ENCODE measurements at places on chromosomes 1 and 21.

DNA sequence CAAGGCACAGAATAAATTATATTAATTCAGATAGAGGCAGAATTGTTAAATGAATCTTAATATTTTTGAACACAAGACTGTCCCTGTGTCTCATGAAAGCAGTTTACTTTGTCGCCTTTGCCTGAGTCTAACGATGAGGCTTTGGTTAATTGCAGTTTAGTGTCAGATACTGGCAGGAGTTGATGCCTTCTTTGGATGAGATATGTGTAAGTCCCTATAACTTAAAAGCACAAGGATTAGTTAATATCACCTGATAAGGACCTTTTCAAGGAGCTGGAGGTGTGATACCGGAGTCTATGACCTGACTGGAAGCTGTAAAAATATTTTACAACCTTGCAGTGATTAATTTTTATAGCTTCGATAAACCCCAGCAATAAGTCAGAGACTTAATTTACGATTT is 2.0 kb upstream of the SIKE1 start:
- DNase-seq = no peak

- DNase-seq = no peak
These were observed 48.0 kb upstream of the SLC19A1 start for GRCh38 chr21:45590246-45590725.

DNA sequence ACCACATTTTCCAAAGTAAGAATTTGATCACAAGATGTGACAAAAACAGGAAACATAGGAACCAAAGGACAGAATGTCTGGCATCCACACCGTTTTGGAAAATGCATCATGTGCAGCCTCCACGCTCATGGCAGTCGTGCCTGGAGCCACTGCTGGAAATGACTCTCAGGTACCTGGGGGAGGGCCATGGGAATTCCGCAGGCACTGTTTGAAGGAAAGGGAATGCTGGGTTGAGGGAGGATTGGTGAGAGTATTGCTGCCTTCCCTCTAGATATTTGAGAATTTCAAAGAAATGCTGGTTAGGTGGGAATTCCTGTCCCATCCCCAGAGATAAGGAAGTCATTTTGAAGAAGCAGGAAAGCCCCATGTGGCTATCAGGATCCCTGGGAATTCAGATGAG is 10.8 kb downstream of the SLAMF1 start:
- DNase-seq = no peak

DNA sequence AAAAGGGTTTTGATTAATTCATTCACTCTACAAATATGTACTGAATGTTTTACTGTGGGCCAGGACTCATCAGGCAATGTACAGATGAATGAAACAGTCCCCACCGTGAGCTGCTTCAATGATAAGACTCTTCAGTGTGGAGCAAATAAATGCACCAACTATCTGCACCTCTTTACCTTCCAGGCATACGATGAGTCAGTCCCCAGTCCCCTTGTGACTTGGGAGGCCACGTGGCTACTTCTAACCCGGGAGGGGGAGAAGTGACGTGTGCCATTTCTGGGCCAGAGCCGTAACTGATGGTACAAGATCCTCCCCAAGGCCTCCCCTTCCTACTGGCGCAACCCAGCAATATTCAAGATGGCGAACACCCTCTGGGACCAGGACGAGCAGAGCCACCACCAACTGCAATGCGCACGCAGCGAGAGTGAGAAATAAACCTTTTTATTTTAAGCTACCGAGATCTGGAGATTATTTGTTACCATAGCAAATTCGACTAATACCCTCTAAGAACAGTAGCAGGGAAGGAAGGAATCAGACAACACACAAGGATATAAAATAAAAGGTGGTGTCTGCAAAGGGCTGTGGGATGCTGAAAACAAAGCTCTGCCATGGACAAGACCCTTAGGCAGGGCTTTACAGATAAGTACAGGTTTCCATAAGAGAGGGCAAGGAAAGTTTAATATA is 74.5 kb downstream of the NPHP4 start:
- no peak for DNase-seq

DNA sequence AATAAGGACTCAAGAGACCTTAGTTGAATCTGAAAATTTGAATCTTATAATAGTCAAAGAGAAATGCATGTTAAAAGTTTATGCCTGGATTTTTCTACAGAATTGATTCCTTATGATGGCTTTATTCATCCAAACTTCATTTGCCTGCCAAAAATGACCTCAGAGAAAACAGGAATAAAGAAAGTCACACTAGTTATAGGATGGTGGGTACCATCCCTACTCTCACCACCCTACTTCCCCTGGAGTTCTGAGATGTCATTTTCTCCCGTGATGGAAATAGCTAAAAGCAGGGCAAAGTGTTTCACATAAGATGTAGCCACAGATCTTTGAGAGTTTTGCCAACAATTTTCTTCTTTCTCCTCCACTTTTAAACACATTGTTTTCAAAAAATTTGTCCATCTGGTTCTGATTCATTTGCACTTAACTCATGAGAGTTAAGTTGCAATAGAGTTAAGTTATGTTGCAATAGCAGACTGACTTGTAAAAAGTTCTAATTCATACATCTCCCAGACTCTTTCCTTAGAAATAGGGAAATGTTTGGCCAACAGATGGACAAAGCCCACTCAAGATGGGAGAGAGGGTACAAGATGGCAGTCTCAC is 384.6 kb downstream of the PLPP3 start:
- peak; percentile 66 for DNase-seq

DNA sequence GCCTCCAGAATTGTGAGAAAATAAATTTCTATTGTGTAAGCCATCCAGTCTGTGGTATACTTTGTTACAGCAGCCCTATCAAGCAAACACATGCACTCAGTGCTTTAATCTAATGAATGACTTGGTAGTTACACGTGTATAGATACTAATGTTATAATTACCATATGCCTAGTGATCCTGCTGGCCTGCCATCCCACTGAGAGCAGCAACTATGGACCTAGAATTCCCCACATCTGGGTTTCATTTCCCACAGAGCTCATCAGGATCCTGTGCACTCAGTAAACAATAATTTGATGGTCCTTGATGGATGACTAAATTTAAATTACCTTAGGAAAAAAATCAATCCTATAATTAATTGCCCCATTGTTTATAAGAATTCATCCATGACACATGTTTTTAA is 86.5 kb upstream of the RGS1 start:
- DNase-seq = no peak

DNA sequence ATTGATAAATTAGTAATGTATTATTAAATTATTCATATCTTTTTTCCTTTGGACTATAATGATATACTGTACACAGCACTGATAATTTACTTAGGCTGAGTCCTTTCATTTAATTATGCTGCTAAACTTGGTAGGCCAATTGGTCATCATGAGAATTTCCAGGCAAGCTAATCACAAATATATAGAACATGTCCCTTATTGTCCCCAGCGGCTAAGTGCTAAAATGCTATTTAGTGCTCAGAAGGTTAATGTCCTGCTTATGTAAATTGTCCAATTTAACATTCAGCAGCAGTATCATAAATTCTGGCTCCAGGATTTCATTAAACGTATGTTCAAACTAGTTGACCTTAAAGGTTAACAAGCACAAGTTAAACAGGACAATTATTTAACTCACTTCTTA is 30.0 kb upstream of the RRP15 start:
- no peak for DNase-seq

DNA sequence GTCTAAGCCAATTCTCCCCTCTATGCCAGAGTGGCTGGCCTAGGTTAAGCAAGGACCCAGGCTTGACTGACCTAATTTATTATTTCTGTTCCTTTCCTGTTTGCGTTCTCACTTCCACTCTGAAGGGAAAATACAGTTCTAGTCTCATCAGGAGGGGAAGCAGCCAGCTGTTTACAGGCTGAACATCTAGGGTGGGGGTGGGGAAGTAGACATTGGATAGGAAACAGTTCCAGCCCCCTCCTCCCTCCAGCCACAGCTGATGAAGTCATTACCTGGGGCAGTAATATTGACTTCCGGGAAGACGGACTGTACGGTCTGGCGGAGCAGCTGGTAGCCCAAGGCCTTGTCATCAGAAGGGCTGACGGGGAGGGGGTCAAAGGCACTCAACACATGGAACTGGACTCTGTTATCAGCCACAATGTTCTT is 17.6 kb downstream of the PM20D1 start:
- no peak for DNase-seq

DNA sequence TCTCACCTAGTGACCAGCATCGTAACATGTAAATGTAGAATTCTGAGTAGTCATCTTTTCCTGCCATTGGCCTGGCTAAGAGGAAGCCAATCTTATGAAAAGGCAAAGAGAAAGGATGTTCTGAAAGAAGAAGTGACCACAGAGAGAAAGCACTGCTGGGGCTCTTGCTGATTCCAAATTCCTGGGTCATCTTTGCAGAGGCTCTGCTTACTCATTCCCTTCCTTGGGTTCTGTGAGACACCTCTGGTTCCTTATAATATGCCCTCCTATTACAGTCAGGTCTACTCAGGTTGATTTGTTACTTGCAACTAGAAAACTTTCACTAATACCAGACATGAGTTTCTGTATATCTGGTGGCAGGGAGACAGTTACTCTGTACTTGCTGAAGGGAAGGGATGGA is 198.8 kb upstream of the C8B start:
- no peak for DNase-seq

DNA sequence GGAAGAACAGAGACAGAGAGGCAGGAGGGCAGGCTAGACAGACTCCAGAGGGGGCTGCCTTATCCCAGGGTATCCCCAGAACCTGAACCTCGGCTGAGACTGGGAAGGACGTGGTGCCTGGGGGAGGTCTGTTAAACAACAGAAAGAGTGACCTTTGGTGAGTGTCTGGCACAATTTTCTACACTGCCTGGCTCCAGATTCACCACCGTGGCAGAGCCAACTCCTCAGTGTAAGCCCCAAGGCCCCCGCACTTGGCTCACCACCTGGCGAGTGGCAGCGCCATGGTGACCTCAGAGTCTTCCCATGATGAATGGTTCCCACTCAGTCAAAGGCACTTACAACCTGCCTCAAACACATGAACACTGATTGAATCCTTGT is 6.5 kb downstream of the RD3 start:
- DNase-seq = no peak

DNA sequence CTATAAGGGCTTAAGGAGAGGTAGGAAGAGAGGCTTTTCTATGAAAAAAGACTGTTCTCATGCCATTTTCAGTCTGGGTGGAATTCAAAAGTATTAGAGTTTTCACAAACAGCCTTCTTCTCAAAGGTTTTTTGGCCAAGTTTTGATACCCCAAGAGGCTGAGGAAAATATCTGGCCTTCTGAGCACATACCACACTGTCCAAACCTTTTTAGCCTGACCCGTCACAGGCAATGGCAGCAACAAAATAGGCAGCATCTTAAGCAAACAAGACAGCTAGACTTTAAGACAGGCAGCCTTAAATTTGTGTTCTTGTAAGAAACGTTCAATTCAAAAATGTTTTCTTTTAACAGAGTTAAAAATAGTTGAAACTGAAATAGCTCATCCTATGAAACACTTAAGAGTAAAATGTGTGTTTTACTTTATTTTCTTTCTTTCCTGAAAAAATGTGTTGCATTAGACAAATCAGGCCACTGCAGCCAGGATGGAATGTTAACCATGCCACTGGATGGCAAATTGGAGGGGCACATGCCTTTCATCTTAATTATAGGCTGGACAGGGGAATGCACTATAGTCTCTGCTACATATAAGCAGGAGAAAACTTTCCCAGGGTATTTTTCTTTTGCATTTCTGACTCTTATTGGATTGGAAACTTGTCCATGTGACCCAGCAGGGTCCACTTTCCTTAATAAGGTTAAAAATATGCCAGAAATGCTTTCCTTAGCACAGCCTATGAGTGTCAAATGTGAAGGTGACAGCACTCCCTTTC is 315.0 kb downstream of the TGFB2 start:
- no peak for DNase-seq

GRCh38 chr1:100188617-100189016 is 10.6 kb upstream of the LRRC39 start:
- DNase-seq = peak; percentile 15

DNA sequence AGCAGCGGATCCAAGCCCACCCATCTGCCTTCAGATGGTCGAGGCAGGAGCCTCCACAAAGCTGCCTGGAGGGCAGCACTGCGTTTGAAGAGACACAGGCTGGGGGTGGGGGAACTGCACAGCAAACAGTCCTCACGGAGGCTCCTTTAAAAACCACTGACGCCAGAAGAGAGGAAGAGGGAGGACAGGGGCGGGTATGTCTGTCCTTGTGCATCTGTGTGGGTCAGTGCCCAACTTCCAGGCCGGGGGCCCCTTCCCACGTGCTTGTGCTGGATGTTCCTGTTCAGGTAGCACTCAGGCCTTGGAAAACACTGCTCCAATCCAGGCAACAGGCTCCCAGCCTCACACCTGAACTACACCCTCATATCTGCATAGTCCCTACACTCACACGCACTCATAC is 7.7 kb downstream of the AHDC1 start:
- DNase-seq = no peak

- DNase-seq = peak; percentile 40
These were observed 66.3 kb downstream of the ARHGEF10L start for GRCh38 chr1:17605582-17606344.

DNA sequence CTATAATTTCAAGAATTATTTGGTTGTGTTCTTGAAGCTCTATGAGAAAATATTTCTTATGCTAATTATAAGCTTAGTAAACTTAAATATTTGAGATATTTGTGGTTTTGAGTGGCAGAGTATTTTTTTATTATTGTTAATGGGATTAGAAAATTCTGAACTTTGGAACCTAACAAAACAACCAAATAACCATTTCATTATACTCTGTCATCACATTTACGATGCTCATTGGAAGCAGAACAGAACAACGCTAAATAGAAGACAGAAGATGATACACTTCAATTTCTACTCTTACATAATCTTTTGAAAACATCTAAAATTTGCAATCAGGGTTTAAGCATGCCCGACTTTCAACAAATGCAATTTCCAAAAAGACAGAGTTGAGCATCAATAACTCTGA is 270.2 kb downstream of the PTPRC start:
- no peak for DNase-seq

DNA sequence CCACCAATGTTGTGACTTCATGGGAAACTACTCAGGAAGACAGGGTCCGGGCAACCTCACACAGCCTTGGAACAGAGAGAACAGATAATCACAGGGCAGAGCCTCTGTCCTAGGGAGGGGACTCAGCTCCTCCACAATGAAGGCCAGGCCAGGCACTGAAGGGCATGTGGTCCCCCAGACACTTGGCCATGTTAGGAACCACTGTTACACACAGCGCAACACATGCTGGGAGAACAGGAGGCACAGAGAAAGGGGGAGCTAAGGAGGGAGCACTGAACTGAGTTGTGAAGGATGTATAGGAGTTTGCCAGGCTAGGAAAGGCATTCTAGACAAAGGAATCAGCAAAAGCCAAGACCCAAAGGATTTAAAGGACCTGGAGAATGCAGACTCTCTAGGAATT is 127.6 kb downstream of the DMRTB1 start:
- DNase-seq = no peak

DNA sequence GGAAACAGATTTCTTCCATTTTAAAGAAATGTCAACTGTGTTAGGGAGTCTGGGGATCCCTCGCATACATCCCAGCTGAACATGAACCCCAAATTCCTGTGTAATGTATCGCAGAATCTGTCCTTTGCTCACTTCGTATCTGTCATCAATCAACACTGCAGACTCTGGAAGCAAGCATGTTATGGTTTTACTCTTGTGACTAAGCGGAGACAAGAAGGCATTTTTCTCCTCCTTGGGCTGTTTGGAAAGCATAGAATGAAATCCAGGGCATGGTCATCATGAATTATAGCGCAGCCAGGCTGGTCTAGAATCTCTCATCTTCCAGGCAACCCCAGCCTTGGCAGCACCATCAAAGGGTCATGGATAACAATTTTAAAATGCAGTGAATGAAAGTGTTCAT is 290.2 kb downstream of the KIF26B start:
- DNase-seq = no peak

- no peak for DNase-seq
These were observed 48.6 kb downstream of the CD34 start for GRCh38 chr1:207862241-207862787.
